ENCODE measurements at places on chromosomes 12 and 14. TPM values are rescaled to one million over a fixed set of nuclear protein-coding genes. Genes with fewer than 3 reads are reported as not detected.
A peak's percentile ranks its signal among the peaks of the same experiment; 100 is the strongest.

Gene KLHDC1
- total RNA-seq = 0.90 TPM

Gene KRT78
- total RNA-seq = 5.3 TPM

Gene OVCH1
- 0.26 TPM for total RNA-seq

DNA sequence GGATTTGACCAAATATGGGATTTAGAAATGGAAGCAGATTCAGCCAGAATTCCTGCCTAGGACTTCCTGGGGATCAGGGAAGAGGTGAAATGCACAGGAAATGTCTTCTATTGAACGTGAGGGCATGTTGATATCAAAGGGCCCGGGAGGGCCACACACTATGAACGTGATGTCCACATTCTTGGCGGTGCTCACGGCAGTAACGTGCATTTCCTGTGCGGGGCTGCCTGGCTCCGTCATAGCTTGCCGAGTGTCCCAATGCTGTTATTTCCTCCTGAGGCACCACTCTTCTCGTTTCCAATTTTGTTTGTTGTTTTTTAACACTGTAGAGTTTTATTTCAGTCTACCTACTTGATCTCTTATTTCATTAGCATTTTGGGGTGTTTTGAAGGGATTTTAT is 67.3 kb downstream of the ZNF664 start:
- no peak for DNase-seq

Gene NUP107
- 24.1 TPM for total RNA-seq

Gene CLEC2A
- total RNA-seq = not detected

DNA sequence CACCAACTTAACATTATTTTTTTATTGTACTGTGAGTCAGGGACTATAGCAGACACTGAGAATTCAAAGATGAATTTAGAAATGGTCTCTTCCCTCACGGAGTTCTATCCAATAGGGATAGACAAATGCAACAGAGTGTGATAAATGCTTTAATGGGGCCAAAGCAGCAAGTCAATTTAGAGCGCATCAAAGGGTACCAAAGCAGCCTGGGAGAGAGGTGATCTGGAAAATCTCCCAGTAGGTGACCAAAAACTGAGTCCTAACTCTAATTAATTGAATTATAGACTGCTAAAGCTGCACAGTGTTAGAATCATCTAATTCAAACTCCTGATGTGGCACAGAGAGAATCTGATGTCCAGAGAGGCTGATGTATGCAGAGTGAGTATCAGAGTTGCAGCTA is 2.6 kb downstream of the LIN7A start:
- no peak for DNase-seq

DNA sequence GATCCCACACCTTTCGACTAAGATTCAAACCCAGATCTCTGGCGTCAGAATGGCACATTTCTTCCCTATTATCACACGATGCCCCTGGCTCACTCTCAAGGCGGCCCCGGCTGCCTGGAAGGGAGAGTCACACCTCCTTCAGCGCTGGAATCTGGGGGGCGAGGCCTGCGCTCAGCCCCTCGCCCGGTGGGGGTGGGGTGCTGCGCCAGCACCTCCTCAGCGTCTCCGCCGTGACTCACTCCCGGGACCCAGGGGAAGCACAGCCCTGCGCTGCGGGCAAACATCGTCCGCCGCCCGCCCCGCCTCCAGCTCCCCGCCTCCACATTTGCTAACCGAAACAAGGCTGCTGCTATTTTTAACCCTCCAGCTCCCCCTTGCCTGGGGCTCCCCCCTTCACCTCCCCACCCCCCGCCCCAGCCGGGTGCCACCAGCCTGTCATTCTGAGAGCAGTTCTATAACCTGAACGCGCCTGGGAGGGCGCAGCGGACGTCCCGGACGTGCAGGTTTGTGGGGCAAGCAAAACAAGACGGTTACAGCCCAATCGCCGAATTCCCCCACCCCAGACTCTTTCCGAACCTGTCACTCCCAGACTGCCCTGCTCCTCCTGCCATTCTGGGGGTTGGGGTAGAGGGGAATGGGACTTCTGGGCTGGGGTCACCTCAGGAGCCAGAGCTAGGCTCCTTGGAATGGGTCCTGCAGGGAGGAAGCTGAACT is 6.7 kb downstream of the HDAC7 start:
- DNase-seq = peak; percentile 72

DNA sequence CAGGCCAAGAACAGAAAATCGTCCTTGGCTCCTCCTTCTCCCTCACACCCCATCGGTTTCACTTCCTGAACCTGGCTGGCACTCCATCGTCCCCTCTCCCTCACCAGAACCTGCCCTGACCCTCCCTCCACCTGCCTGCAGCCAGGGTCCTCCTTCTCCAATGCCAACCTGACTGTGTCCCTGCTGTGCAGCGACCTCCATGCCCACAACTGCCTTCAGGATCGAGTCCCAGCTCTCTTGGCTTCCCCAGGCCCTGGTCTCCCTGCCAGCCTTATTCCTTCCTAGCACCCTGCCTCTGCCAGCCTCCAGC is 19.8 kb downstream of the HVCN1 start:
- DNase-seq = no peak

DNA sequence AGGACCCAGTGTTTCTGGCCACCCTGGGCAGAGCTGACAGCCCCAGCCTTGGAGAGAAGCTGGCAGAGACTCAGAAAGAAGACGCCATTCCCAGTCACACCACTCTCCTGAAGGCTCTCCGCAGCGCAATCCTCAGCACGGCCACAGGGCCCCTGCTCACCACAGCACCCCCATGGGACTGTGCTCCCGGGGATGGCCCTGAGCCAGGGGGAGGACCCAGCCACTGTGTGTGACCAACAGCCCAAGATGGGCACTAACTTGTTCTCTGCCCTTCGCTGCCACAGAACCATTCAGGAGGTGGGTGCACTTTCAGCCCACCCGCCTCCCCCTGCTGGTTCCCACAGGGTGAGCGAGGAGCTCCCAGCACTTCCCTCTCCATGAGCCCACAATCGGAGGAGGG is 57.1 kb downstream of the CCNK start:
- DNase-seq = no peak

Gene KLRC4
- total RNA-seq = not detected

Gene CCDC196
- not detected for total RNA-seq

Gene MYF6
- not detected for total RNA-seq

All from bronchial epithelial cell (primary cell).